Esophagus squamous epithelium (tissue), 5 donors: ENCODE measurements at places on chromosomes 7 and 10.

- no peak for DNase-seq
These were observed 176.4 kb downstream of the TAX1BP1 start for GRCh38 chr7:27916372-27916771.

GRCh38 chr7:67566101-67566500, 569.5 kb downstream of the TYW1 start:
- no peak for DNase-seq

DNA sequence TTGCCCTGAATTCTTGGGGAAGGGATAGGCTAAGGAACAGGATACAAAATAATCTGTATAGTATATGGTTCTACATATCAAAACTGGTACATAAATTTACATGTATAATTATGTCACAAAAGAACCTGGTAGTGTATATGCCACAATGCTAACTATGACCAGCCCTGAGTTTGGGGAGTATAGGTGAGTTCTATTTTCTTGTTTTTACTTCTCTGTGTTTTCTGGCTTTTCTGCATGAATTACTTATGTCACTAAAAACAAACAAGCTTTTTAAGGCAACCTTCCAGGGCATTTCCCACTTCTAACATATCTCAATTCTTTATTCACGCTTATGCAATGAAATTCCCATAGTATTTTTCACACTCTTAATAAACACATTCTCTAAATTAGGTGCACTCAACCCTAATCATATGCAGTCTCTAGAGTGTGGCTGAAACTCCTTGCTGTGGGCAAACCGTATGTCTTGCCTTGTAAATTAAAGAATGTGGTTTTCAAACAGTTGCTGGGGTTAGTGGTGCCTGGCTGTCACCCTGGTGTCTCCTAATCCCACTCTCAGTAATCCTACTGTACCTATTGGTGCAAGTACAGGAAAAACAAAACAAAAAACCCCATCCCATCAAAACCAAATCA, 14.0 kb upstream of the INSIG1 start:
- no peak for DNase-seq

DNA sequence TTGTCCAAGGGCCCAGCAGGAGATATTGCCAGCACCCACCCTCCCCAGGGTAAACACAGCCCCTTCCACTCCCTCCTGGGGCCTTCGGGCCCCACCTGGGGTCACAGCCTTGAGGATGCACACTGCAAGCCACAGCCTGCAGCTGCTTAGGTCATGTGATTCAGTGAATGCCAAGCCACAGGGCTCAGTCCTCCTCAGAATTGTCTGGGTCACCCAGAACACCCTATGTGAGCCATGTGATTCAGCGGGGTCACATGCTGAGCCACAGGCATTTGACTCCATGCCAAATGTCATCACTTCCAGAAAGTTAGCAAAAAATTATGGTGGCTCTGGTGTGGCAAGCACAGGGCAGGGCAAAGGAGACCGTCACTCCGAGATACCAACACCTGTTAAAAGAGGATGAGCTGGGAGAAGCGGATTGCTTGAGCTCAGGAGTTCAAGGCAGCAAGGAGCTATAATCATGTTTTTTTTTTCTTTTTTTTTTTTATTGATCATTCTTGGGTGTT, 17.2 kb upstream of the PSAP start:
- no peak for DNase-seq

GRCh38 chr10:93475227-93475626, 6.9 kb downstream of the MYOF start:
- no peak for DNase-seq

GRCh38 chr10:87838650-87839049, 20.6 kb upstream of the ATAD1 start:
- no peak for DNase-seq

- no peak for DNase-seq
These were observed 352.7 kb downstream of the DNAJB6 start for GRCh38 chr7:157689269-157690057.

DNA sequence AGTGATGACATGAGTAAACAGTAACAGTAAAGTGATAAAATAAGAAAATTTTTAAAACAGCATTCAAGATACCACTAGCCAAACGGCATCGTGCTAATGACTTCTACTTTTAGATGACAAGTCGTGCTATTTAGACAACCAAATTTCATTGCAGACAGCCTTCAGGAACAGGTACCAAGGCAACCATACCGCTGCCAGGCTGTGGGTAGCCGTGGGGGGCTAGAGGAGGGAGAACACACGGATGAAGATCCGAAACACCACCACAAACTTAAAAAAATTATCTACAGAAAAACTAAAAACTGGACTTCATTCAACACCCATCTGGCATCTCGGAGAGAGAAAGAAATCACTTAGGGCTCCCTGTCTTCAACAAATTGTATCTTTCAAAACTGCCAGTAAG, 89.6 kb downstream of the RSU1 start:
- no peak for DNase-seq

DNA sequence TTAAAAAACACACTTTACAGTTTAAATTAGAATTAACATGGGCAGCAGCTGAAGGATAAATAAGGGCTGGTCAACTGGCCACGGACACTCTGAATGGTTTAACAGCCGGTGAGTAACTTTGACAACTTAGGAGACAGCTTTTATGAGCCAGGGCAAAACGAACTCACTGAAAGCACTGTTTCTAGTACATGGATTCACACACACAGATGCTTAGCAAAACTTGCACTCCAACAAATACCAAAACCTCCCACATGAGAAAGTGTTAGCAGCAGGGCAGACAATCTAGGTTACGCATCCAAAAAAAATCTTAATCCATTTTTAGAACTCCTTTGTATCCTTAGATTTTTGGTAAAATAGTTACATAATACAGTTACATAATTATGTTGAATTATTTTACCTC, 486.4 kb downstream of the PHTF2 start:
- DNase-seq: no peak

DNA sequence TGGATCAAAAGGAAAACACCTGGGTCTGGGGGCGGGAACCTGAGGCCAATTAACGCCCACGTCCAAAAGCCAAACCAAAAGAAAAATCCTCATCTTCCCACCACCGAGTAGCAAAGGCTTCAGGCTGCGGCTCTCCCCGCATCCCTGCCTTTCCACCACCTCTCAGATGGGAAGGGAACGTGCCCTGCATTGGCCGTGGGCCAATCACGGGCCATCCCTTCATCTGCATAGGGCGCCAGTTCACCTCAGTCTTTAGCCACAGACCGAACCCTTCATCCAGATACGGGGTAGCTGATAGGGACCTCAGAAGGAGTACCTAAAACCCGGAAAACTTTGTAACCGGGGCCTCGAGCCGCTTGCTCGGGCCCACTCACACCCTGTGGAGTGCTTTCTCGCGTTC, 626 bp downstream of the PRPF18 start:
- no peak for DNase-seq

- DNase-seq: no peak
These were observed 15.3 kb upstream of the SUN1 start for GRCh38 chr7:816751-817671.

GRCh38 chr10:86586516-86586915, 64.9 kb upstream of the WAPL start:
- DNase-seq: no peak

DNA sequence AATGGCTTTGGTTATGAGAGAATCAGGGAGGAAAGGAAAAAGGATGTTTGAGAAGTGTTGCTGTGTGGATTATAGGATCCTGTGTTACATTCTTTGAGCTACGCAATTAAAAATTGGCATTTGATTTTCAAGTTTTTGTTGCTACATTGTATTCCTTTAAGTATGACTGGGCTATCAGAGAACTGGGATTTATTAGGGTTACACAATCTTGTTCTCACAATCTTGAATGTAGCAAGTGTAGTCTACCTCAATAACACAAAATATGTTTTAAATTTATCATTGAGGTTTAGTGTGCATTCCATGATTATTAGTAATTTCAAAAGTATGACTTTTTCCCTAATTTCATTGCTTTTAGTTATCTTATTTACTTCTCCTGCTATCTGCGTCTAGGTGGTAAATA, 113.9 kb downstream of the CACNB2 start:
- no peak for DNase-seq

- DNase-seq: no peak
These were observed 50.8 kb upstream of the AOAH start for GRCh38 chr7:36775061-36775620.

GRCh38 chr10:112875476-112876267, 74.4 kb upstream of the TCF7L2 start:
- DNase-seq: no peak

DNA sequence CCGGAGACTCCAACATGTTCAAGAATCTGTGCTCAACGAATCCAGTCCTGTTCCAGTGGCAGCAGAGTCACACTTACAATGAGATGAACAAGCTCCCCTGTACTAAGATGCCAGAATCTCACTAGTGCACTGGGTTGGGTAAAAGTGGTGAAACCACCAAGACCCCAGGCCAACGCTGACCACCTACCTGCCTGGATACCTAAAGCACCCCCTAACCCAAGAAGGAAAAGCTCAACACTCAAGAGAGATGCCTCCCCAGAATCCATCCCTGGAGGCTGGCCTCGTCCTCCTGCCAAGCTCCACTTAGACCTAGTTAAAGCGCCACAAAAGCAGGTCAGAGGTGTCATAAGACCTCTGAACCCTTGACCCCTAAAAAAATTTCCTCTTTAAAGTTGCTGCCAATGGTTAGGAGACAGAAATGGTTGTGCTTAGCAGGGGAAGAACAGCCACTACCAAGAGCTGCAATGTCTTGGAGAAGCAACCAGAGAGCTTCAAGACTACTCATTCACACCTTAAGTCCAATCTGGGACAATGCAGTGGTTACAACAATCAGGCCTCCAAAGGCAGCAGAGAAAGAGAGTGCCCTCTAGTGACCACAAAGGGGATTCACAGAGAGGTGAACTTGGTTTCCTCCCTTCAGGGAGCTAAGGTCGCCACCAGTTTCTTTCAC, 94.6 kb upstream of the MACROH2A2 start:
- DNase-seq: no peak

DNA sequence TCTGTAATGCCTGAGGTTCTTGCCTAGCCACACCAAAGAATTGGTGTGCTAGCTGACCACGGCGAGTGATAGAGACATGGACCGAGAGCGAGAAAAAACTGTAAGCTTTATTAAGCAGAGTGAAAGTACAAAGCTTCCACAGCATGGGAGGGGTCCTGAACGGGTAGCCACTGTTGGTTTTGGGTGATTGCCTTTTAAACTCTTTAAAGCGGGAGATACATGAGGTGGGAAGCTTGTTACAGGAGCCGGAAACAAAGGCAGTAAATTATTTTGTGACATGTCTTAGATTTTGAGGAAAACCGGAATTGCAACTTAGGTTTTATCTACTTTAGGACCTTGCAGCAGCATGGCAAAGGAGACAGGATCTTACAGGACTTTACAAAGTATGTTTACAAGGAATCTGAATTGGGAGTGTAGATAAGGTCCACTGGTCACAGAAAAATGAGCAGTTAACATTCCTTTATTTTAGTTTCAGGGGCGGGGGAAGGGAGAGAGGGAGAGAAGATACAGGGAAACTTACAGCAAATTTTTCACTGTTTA, 252.7 kb upstream of the MBL2 start:
- no peak for DNase-seq

DNA sequence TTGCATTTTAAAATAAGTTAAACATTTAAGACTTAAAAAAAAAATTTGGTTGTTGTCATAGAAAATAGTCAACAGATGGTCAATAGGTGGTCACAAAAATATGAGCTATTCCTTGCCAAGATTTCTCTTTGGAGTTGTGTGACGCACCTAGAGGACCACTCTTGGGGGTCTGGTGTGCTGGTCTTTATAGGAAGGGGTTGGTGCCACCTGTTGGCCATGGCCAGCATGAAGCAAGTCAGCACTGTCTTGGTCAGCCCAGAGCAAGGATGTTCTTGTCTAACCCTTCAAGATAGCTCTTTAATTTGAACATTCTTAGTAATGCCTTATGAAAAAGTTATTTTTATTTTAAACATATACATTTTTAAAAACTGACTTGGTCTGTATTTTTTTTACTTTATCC, 267.9 kb upstream of the CNTNAP2 start:
- no peak for DNase-seq

- no peak for DNase-seq
These were observed 38.3 kb upstream of the CREB5 start for GRCh38 chr7:28373990-28374389.

DNA sequence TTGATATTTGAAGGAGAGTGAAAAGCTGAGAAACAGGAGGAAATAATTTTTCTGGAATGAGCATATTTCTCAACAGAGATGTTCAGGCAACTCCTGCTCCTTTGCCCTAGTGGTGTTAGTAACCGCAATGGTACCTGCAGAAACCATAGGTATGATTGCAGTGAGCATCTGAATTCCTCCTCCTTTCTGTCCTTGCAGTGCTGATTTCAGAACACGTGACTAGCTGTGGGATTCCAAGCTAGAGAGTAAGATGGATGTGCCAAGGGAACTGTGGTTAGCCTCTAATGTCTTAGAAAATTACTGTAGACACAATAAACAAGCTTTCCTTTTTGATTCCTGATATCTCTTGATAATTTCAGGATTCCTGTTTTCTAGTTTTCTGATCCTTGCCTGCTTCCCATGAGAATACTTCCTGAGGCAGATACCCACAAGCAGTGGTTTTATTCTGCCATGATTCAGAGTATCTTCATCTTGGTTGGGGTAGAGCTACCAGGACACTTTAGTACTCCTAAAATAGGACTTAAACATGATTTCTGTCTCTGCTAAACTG, 27.5 kb downstream of the LRGUK start:
- DNase-seq: no peak

GRCh38 chr10:29790207-29790606, 155.4 kb upstream of the SVIL start:
- DNase-seq: no peak

GRCh38 chr10:132465889-132466519, 69.0 kb downstream of the PWWP2B start:
- no peak for DNase-seq
